ENCODE measurements at places on chromosomes 11 and 22. TPM values are rescaled to one million over a fixed set of nuclear protein-coding genes. Genes with fewer than 3 reads are reported as not detected.

OR52E8 gene
- not detected for total RNA-seq

- peaks cover 22% of the 10 kb centered on the region for H3K36me3 ChIP-seq
- no peak overlapping the region for H3K27ac ChIP-seq
- H3K4me1 ChIP-seq = peaks cover 31% of the 10 kb centered on the region
- no peak for DNase-seq
These were observed 38.1 kb downstream of the DBX1 start for GRCh38 chr11:20122131-20122530.

NUDT22 gene
- total RNA-seq = 55.2 TPM

LIPT2 gene
- 0.52 TPM for total RNA-seq

Measured in HFFc6 (cell line).